CD4-positive, alpha-beta T cell treated with Interleukin-15 for 4 hours (primary cell): ENCODE measurements at places on chromosomes 13 and 19.
A peak's percentile ranks its signal among the peaks of the same experiment; 100 is the strongest.

DNA sequence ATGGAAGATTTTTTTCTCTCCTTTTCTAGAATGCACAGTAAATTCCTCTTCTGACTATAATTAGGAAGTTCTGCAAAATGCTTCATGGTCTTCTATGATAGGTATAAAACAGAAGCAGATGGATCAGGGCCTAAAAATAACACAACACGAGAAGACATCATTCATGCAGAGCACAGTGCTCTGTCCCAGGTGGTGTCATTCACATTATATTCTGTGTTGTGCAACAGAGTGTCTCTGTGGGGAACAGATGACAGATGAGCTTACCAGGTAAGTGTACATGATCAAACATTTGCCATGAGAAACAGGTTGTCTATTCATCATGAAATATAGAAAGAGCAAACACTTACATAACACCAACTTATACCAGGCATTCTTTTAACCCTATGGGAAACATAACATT is 288.3 kb downstream of the KCTD12 start:
- DNase-seq = no peak

GRCh38 chr19:10503002-10503789 is at the start of gene KEAP1:
Gene KEAP1 (minus strand): TSS chr19:10503356. CDS start chr19:10500033, 3,323 bp downstream.
- no peak for DNase-seq

- no peak for DNase-seq
These were observed 54.2 kb downstream of the SIPA1L3 start for GRCh38 chr19:37961198-37961597.

DNA sequence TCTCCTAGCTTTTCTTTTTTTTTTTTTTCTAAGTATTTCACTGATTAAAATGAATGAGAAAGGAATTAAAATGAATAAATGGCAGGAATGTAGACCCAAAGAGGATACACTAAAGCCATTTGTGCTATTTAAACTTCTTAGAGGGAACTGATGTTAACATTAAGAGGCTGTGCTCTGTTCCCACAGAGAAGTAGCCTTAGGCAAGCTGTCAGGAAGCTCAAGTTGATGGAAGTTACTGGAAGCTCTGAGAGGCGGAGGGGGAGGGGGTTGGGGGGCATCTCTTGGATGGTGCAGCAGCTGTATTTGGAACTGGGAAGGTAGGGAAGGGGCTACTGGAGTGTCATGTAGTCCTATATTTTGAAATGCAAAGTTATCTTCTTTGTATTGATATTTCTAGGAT is 168.2 kb downstream of the DNAJC15 start:
- no peak for DNase-seq

- DNase-seq = no peak
These were observed 8.2 kb downstream of the ZNF677 start for GRCh38 chr19:53246498-53246897.

- peak; percentile 85 for DNase-seq
These were observed 13.6 kb downstream of the LTBP4 start for GRCh38 chr19:40614622-40615411.

DNA sequence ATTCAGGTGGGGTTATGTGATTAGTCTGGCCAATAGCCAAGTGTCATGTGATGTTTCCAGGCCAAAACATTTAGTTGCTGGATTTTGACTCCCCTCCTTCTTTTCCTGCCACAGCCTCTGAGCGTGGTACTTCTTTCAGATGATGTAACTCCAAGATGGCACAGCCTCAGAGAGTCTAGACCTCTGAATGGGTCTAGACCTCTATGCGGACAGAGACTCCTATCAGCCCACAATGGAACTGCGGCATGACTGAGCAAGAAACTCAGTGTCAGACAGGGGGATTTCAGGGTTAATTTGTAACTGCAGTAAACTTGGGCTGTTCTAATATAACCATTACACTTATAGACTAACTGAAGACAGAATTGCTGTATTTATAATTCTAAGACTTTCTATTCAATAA is 42.6 kb upstream of the ZDHHC20 start:
- DNase-seq = no peak

DNA sequence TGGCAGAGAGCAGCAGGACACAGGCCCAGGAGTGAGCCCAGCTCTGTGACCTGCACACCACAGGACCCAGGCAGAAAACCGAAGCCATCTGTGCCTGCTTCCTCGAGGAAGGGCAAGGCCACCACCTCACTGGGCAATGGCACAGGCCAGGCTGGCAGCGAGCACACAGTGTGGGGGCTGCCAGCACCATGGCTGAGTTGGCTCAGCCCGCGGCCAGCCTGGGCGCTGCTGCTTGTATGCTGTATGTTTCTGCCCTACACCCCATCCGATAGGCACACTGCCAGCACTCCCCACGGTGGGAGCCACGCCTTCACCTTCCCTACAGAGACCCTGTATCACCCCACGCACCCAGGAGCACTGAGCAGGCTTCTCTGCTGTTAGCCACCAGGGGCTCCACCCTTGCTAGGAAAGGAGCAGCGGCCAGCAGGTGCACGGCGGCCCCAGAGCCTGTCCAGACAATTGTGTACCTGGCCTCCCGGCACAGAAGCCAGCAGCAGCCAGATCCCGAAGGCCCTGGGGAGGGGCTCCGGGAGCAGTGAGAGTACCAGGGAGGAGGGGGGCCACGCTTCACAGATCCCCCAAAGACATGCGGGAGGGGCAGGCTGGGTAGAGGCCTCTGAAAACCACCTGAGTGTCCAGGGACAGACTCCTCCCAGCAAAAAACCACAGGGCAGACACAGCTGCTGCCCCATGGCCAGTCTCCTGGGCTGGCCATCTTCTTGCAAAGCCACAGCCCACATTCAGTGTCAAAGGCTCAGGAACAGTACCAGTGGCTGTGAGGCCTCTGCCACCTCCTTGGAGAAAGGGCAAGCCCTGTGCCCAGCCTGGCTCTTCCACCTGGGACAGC is 56.1 kb downstream of the MLLT1 start:
- no peak for DNase-seq

DNA sequence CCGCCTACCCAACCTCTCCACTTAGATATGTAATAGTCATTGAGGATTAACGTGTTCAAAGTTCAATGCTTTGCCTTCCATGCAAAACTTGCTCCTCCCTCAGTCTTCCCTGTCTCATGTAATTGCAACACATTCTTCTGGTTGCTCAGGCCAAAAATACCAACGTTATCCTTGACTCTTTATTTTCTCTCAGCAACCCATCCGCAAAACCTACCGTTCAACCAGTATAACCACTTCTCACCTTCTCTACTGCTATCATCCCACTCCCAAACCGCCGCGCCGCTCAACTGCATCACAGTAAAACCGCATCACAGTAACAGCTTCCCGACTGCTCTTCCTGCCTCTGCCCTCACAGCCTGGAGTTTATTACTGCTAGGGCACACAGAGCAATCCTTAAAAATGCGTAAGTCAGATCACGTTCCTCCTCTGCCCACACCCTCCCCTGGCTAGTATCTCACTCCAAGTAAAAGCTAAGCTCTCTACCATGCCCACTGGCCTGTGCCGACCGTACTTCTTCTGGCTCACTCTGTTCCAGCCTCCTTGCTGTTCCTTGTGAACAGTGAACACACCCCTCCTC is 8.2 kb downstream of the MTIF3 start:
- no peak for DNase-seq

GRCh38 chr13:38888309-38888708 is 102.3 kb downstream of the STOML3 start:
- no peak for DNase-seq

GRCh38 chr13:102197193-102197592 is 204.7 kb downstream of the FGF14 start:
- no peak for DNase-seq

- DNase-seq = no peak
These were observed 31.0 kb upstream of the MIER2 start for GRCh38 chr19:375395-376110.

DNA sequence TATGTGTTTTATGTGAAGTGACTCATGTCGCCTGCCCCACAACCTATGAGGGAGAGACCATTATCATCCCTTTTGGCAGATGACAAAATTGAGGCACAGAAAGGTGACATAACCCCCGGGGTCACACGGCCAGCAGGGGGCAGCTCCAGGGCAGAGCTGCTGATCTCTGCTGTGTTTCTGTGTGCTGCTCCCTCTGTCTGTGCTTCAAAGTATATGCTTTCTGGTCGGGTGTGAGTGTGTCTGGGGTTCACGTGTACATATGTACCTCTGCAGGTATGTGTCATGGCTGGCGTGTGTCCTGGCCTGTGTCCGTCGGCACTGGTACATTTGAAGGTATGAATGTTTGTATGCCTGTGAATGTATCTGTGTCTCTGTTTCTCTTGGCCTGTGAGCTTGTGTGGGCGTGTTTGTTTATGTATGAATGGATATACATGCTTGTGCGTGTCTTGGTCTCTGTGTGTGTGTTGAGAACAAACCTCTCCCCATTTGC is 7.1 kb downstream of the LIPE start:
- peak; percentile 83 for DNase-seq

DNA sequence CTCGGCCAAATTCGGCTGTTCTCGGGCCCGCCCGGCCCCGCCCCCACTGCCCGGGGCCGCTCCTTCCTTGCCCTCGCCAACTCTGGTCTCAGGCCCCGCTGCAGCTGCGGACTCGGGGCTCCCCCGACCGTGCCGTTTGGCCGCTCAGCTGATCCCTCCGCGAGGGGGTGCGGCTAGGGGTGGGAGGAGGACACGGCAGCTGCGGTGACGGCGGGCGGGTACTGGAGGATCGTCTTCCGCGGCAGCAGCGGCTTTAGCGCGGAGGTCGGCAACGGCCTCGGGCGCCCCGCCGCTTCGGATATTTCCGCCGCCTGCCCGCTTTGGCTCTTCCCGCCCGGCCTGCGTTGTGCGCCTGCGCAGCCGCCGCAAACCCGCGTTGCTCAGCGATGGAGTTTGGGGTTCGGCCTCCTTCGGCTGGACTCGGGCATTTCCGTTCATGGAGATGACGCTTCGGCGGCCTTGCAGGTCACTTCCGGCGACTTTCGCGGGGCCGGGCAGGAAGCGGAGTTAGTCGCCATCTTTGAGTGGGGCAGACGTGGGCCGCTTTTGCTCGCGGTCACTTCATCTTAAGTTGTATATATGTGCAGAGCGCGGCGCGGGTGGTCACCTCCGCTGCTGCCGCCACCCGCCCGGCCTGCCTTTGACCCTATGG is 338 bp upstream of the UBE2M start:
- DNase-seq = peak; percentile 100

DNA sequence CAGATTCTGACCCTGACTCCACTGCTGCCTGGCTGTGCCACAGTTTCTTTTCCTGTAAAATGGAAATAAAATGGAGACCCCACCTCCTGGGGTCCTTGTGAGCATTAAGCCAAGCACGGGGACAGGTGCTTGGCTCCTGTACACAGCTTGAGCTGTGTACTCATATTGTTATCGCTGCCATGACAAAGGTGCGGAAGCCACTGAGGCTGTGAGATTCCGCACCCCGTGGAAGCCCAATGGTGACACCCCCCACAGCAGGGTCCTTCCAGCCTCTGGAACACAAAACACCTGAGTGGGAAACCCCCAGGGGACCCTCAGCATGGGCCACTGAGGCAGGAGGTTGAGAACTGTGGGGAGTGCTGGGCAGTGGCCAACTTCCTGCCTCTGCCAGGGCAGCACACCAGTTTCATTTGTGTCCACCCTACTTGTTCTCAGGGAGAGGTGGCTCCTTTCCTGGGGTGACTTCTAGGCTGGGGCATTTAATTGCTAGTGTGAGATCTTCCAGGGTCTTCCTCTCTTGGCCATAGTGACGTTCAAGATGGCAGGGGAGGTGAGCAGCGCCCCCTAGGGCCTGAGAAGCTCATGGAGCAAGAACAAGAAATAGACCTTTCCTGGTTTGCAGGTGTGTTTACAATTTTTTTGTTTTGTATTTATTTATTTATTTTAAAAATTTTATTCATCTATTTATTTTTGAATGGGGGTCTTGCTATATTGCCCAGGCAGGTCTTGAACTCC is 5.4 kb upstream of the JSRP1 start:
- peak; percentile 54 for DNase-seq

GRCh38 chr19:33434886-33435705 is 61.6 kb downstream of the CEBPG start:
- no peak for DNase-seq

DNA sequence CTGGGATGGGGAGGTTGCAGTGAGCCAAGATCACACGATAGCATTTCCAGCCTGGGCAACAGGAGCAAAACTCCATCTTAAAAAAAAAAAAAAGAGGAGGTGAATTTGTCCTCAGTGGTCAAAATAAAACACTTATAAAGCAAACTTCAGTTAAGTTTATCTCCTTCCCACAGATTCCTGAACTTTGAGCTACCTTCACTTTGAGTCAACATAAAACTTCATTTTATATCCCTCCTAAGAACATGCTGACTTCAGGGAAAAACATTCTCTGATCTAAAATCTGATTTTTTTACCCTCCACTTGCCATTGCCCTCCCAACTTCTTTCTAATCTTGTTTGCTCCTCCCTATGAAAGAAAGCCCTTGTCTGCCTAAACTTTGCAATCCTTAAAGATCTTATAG is 59.0 kb downstream of the ZNF429 start:
- DNase-seq = no peak

DNA sequence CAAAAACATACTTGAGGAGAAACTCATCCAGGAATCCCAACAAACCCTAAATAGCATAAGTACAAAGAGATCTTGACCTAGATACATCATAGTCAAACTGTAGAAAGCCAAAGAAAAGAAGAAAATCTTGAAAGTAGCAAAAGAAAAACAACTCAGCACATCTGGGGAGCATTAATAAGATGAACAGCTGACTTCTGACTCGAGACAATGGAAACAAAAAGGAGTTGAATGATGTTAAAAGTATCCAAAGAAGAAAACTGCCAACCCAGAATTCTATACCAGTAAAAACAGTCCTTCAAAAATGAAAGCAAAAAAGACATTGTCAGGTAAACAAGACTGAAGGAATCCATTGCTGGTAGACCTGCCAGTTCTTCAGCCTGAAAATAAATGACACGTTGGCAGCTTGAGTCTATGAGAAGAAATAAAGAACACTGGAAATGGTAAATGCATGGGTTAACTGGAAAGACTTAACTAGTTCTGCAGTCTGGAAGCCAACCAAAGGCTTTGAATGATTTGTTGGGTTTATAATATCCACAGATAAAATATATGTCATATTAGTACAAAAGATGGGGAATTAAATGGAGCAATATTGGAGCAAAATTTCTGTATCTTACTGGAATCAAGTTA is 46.8 kb downstream of the TSSK6 start:
- DNase-seq = no peak

- no peak for DNase-seq
These were observed 2.2 kb downstream of the PNMA8B start for GRCh38 chr19:46493236-46494145.

GRCh38 chr13:28451482-28452217 is 43.3 kb downstream of the FLT1 start:
- DNase-seq = no peak

GRCh38 chr13:72507416-72508199 is 219.8 kb downstream of the MZT1 start:
- no peak for DNase-seq

DNA sequence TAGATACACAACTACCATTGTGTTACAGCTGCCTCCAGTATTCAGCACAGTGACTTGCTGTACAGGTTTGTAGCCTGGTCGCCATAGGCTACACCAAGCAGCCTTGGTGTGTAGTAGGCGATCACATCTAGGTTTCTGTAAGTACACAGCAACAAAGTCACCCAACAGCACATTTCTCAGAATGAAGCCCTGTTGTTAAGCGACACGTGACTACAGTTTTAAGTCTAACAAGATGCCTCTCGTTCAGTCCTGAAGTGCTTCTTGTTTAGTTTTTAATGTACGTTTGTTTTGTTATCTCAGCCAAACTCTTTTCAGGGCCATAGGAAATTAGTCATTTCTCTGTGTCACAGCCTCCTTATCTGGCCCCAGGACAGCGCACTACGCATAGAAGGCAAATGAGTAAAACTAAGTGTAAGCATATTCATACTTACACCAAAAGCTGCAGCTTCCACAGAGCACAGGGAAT is 50.0 kb upstream of the GPR183 start:
- DNase-seq = peak; percentile 88
